ENCODE measurements at places on chromosomes 6 and 20.
A peak's percentile ranks its signal among the peaks of the same experiment; 100 is the strongest.

- H3K27ac ChIP-seq: peak overlapping the region; percentile 92
- H3K27me3 ChIP-seq: no peaks in the 10 kb centered on the region
- peaks cover 16% of the 10 kb centered on the region for H3K36me3 ChIP-seq
- H3K4me1 ChIP-seq: peaks cover 10% of the 10 kb centered on the region
- no peak for DNase-seq
- H3K4me3 ChIP-seq: peak overlapping the region; percentile 76
Observed at GRCh38 chr6:35468980-35469750, 964 bp downstream of the RPL10A start.

DNA sequence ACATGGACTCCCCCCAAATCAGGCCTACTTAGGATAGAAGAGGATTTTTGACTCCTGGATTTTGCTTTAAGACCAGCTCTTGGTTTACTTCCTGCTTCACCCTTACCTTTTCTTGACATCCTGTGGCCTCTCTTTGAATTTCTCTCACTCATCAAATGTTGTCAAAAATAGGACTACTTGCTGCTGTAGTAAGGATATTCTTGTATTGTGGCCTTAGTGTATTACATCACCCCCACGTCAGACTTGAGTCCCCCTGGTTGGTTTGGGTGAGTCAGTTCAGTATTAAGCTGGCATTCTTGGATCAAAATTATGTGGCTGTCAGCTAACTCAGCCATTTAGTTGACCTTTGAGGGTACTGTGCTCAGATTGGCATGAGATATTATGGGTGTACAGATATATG, 1.1 kb downstream of the TPX2 start:
- H3K27me3 ChIP-seq: no peaks in the 10 kb centered on the region

- H3K27me3 ChIP-seq: no peaks in the 10 kb centered on the region
- H3K36me3 ChIP-seq: no peaks in the 10 kb centered on the region
- H3K27ac ChIP-seq: no peak overlapping the region
- DNase-seq: no peak
- peaks cover 19% of the 10 kb centered on the region for H3K4me1 ChIP-seq
- H3K4me3 ChIP-seq: no peak overlapping the region
Observed at GRCh38 chr20:37161830-37162549, 17.1 kb upstream of the RPN2 start.

DNA sequence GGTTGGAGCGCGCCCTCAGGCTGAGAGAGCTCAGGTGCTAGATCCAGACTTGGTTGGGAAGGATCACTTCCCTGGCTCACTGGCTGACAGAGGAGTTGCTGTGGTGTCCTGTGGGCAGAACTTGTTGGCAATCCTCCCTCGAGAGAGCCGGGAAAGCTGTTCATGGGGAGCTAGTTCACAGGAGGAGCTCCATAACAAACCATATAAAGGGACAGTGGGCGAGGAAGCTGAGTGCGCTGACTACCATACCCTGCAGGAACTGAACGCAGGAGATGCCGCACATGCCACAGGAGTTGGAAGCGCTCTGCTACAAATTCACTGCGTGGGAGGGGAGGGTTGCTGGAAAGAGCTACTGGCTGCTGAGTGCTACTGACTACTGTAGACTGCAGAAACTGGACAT, 243.2 kb downstream of the OGFRL1 start:
- H3K27ac ChIP-seq: no peak overlapping the region
- H3K4me1 ChIP-seq: no peaks in the 10 kb centered on the region
- H3K27me3 ChIP-seq: no peaks in the 10 kb centered on the region
- no peak overlapping the region for H3K4me3 ChIP-seq

DNA sequence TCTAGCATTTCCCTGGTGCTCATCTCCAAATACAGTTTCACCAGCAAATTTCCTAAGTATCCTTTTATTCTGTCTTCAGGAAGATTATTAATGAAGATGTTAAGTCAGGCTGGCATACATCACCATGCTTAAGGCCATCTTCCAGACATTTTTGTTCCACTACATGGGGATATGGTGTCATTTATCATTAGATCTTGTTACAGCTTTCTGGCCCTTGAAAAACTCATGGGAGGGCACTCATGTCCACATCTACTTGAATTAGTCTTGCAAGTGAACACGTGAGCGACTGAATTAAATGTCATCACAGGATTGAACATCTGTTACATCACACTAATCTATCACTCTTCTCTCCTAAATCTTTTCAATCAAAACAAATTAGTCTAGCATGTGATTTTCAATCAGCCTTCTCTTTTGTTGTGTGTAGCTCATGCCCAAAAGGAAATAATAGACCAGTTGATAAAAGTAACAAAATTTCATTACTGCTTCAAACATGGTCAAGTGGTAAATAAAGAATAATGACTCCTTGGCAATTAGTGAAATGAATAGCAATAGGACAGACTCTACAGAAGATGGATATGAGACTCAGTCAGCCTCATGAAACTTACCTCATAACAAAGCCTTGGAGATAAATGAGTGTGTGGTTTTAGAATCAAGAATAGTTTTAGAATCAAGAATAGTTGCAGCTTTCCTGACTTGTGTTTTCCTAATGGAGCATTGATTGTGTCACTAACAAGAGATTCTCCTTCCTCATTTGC, 80.5 kb downstream of the MTFR2 start:
- H3K27ac ChIP-seq: no peak overlapping the region
- H3K4me3 ChIP-seq: no peak overlapping the region
- H3K4me1 ChIP-seq: no peaks in the 10 kb centered on the region
- no peaks in the 10 kb centered on the region for H3K36me3 ChIP-seq
- no peak for DNase-seq
- no peaks in the 10 kb centered on the region for H3K27me3 ChIP-seq

DNA sequence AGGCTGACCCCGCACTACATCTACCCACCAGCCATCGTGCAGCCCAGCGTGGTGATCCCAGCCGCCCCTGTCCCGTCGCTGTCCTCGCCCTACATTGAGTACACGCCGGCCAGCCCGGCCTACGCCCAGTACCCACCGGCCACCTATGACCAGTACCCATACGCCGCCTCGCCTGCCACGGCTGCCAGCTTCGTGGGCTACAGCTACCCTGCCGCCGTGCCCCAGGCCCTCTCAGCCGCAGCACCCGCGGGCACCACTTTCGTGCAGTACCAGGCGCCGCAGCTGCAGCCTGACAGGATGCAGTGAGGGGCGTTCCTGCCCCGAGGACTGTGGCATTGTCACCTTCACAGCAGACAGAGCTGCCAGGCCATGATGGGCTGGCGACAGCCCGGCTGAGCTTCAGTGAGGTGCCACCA, 16.4 kb downstream of the RBM38 start:
- DNase-seq: no peak
- peaks cover 18% of the 10 kb centered on the region for H3K36me3 ChIP-seq
- no peaks in the 10 kb centered on the region for H3K27me3 ChIP-seq
- H3K27ac ChIP-seq: no peak overlapping the region

DNA sequence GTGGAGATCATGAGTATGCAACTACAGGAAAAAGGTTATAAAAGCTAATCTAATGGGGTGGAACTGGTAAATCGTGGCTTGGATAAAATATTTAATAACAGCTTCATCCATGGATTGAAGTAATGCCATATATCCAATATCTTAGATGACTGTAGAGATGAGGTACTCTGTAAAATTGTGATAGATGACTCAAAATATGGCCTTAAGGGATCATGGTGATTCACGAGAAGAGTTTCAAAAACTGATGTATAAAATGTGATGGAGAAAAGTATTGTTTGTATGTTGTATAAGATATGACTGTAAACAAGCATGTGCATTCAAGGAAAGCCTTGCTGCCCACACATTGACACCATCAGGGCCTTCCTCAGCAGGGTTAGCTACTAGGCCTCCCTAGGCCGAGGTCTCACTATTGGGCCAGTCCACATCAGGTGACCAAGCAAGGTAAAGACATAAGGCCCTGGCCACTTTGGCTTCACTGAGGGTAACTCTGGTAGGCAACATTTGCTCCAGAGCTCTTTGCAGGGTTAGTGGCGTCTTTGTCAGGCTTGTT, 17.7 kb upstream of the CCN6 start:
- no peaks in the 10 kb centered on the region for H3K36me3 ChIP-seq
- DNase-seq: no peak

GRCh38 chr6:53892707-53893106, 97.9 kb downstream of the LRRC1 start:
- no peak overlapping the region for H3K4me3 ChIP-seq
- H3K4me1 ChIP-seq: peaks cover 28% of the 10 kb centered on the region
- DNase-seq: no peak
- H3K36me3 ChIP-seq: no peaks in the 10 kb centered on the region
- no peaks in the 10 kb centered on the region for H3K27me3 ChIP-seq

DNA sequence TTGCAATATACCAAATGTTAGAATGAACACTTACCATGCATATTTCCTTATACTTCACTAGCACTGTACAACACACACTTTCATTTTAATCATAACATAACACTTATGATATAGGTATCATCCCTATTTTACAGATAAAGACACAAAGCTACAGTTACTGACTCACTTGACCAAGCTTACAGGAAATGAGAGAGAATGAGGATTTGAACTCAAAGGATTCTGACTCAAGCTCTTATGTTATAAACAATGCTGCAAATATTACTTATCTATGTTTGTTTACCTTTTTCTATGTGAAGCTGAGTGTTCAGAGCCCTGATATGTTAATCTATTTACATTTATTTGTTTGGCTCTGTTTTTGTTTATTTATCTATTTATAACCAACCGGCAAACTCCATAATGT, 245.4 kb downstream of the PTPRK start:
- no peak overlapping the region for H3K4me3 ChIP-seq
- H3K27me3 ChIP-seq: no peaks in the 10 kb centered on the region
- DNase-seq: no peak
- H3K27ac ChIP-seq: no peak overlapping the region

DNA sequence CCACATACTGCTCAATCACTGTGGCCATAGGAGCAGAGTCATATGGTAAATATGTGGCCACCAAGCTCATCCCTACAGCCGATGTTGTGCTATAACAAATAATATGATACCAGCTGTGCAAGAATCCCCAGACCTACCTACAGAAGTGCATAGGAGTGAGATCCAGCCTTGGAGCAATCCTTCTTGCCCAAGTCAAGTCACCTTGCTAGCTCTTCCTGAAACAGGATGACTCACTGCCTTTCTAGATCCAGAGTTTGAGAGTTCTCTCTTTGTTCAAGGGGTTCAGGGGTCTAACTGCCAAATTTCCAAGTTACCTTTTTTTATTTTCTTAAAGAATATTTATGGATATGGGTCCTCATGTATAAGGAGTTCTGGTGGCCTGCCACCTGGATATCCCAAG, 195.7 kb upstream of the MAN1A1 start:
- no peaks in the 10 kb centered on the region for H3K4me1 ChIP-seq
- no peaks in the 10 kb centered on the region for H3K36me3 ChIP-seq
- H3K27me3 ChIP-seq: no peaks in the 10 kb centered on the region

- no peak for DNase-seq
- no peaks in the 10 kb centered on the region for H3K27me3 ChIP-seq
- peaks cover 14% of the 10 kb centered on the region for H3K4me1 ChIP-seq
- H3K27ac ChIP-seq: no peak overlapping the region
Observed at GRCh38 chr6:169700296-169700695, 1.5 kb downstream of the WDR27 start.

DNA sequence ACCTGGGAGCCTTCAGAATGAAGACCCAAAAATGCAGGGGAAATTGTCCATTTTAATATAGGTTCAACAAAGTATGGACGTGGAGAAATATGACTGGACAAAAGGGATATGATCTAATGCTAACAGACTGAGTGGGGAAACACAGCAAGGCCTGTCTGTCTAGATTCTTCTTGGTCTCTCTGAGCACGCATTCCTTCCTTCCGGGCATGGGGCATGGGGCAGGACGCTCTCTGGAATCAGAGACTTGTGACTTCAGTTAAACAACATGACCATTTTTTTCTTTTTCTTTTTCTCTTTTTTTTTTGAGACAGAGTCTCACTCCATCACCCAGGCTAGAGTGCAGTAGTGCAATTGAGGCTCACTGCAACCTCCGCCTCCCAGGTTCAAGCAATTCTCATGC, 31.9 kb downstream of the ZBTB2 start:
- H3K36me3 ChIP-seq: no peaks in the 10 kb centered on the region
- no peaks in the 10 kb centered on the region for H3K4me1 ChIP-seq
- no peak overlapping the region for H3K27ac ChIP-seq
- H3K27me3 ChIP-seq: no peaks in the 10 kb centered on the region
- DNase-seq: no peak
- H3K4me3 ChIP-seq: no peak overlapping the region

GRCh38 chr6:128335963-128336362, 184.4 kb downstream of the PTPRK start:
- H3K27me3 ChIP-seq: no peaks in the 10 kb centered on the region
- no peak overlapping the region for H3K4me3 ChIP-seq
- H3K36me3 ChIP-seq: no peaks in the 10 kb centered on the region
- no peak for DNase-seq
- no peaks in the 10 kb centered on the region for H3K4me1 ChIP-seq

- H3K4me3 ChIP-seq: no peak overlapping the region
- H3K27me3 ChIP-seq: no peaks in the 10 kb centered on the region
- H3K4me1 ChIP-seq: no peaks in the 10 kb centered on the region
- no peak for DNase-seq
- H3K36me3 ChIP-seq: no peaks in the 10 kb centered on the region
- no peak overlapping the region for H3K27ac ChIP-seq
Observed at GRCh38 chr6:111942561-111942960, 69.3 kb upstream of the FYN start.

DNA sequence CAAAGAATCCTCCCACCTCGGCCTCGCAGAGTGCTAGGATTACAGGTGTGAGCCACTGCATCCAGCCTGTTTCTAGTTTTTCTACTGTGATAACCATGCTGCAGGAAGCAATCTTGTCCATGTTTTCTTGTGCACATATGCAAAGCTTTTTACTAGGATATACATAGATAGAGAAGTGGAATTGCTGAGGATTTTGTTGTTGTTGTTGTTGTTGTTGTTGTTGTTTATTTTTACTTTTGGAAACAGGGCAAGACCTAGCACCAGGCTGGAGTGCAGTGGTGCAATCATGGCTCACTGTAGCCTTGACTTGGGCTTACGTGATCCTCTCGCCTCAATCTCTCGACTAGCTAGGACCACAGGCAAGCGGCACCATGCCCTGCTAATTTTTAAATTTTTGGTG, 23.2 kb downstream of the KIF3B start:
- DNase-seq: no peak
- H3K4me3 ChIP-seq: no peak overlapping the region
- no peaks in the 10 kb centered on the region for H3K36me3 ChIP-seq
- no peaks in the 10 kb centered on the region for H3K27me3 ChIP-seq
- no peak overlapping the region for H3K27ac ChIP-seq
- H3K4me1 ChIP-seq: peaks cover 16% of the 10 kb centered on the region

GRCh38 chr6:107290491-107290890, 168.9 kb downstream of the PDSS2 start:
- DNase-seq: no peak
- no peaks in the 10 kb centered on the region for H3K27me3 ChIP-seq
- no peaks in the 10 kb centered on the region for H3K36me3 ChIP-seq
- H3K4me1 ChIP-seq: peaks cover 5% of the 10 kb centered on the region
- H3K27ac ChIP-seq: no peak overlapping the region
- no peak overlapping the region for H3K4me3 ChIP-seq

- no peaks in the 10 kb centered on the region for H3K4me1 ChIP-seq
- no peak overlapping the region for H3K27ac ChIP-seq
- H3K27me3 ChIP-seq: no peaks in the 10 kb centered on the region
- DNase-seq: no peak
- H3K36me3 ChIP-seq: no peaks in the 10 kb centered on the region
Observed at GRCh38 chr6:3306848-3307247, 48.1 kb downstream of the PSMG4 start.

Data from thyroid gland (tissue), 4 donors.